IPS DF 6.9 (cell line): ENCODE measurements at places on chromosomes 5 and 9.

DNA sequence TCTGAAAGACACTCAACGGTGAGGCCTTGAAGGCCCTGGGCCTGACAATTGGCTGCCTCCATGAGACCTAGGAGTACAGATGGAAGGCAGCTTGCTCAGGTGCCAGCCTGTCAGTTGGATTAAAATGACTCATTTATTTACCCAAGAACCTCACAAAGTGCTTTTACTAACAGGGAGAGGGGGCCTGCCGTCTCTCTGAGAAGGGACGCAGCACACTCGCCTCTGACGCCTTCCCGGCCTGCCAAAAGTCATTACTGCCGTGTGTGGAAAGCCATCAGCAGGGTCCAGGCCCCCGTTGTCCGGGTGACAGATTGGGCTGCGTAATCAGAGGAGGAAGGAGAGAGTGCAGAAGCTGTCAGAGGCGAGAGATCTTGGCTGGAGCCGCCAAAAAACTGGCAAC lies 32.4 kb downstream of the DDX31 start:
- no peak for DNase-seq

- DNase-seq: no peak
Observed at GRCh38 chr9:121141706-121142105, 60.0 kb downstream of the RAB14 start.

- no peak for DNase-seq
Observed at GRCh38 chr5:1524481-1524798, 680 bp upstream of the LPCAT1 start.

DNA sequence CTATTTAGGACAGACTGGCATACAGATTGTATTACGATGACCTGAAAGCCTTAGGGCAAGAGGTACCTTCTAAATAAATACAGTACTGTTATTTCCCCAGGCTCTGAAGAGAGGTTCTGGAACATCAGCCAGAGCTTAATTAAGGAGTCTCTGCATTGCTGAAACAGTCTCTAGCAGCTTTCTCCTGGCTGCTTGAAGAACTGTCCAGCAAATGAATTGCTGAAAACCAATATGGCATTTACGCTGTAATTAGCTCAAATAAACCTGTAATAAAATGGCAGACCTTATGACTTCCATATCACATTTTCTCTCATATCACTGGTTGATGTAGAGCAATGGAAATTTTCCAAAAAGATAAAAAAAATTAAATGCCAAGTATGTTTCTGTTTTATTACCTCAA lies 636.3 kb downstream of the GABRG2 start:
- DNase-seq: no peak

GRCh38 chr5:8601831-8602354 lies 732.9 kb downstream of the MTRR start:
- no peak for DNase-seq

DNA sequence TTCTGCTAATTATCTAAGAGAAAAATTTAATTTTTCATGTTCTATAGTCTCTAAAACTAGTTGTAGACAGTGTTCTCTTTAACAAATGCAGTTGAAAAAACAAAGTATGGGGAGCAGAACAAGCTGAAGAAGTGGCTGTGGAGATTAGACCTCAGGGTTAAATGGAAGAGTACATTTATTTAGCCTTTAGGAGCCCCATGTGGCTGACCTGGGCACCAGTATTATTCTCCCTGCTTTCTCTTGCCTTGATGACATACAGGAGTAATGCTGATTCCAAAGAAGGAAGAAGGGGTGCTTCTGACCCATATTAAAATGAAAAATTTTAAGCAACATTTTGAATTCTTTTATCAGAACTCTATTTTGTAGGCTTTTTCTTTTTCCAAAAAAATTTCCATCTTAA lies 312.3 kb upstream of the RIOK2 start:
- DNase-seq: no peak

DNA sequence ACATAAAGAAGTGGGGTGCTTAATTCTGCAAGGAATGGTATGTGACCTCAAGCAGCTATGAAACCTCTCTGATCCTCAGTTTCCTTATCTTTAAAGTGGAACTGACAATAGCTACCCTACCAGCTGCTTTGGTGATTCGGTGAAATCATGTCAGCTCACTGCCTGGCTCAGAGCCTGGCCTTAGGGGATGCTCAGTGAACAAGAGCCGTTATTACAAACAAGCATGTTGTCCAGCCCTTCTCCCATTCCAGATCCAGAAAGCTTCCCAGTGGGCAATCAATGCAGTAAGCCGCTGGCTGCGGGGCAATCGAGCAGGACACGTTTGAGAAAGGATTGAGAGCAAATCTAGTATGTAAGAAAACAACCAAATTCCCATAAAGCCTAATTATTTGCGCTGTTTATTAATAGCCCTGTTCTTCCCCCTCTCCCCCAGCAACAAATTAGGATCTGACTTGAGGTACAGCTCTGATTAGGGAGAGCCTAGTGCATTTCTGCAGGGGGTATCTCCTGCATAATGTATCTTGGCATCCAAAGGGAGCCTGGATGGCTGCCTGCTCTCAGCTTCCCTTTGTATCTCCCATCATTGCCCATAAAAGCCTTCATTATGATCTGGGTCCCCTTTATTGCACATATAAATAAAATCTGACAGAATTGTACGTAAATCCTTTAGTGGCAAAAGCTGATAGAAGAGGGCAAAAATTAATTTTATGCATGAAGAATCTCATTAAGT lies 371.4 kb downstream of the TMEM232 start:
- no peak for DNase-seq

DNA sequence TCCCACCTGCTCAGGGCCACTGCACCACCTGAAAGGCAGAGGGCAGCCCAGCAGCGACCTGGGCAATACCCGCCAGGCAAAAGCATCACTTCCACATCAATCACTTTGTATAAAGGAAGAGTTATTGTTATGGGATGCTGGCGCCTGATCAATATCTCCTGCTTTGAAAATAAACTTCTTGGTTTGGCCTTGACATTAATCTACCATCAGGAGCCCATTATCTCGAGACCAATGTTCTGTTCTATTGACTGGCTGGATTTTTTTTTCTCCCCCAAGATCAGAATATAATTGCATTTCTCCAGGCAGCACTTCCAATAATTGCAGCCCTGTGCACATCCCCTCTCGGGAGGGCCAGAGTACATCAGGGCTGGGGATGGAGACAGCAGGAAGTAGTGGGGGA lies 44.4 kb upstream of the SAP30L start:
- no peak for DNase-seq
